ENCODE measurements at places on chromosomes 3 and 15.
A peak's percentile ranks its signal among the peaks of the same experiment; 100 is the strongest.

DNA sequence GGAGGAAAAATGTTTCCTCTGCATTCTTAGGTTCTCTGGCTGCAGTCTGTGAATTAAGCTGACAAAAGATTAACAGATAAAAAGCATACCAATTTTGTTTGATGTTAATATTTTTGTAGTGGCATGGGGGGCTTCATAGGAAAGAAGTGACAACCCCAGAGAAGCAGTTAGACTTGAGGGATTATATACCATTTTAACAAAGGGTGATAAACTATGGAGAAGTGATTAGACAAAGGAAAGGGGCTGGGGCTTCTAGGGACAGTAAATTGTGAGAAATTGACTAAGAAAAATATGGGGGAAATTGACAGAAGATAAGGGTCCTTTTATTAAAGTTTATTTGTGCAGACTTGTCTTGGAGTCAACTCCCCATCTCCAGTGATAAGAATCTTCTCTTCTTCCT is 55.7 kb upstream of the NR2E3 start:
- DNase-seq = no peak

GRCh38 chr15:57634290-57634689 is 42.6 kb downstream of the MYZAP start:
- DNase-seq = no peak

DNA sequence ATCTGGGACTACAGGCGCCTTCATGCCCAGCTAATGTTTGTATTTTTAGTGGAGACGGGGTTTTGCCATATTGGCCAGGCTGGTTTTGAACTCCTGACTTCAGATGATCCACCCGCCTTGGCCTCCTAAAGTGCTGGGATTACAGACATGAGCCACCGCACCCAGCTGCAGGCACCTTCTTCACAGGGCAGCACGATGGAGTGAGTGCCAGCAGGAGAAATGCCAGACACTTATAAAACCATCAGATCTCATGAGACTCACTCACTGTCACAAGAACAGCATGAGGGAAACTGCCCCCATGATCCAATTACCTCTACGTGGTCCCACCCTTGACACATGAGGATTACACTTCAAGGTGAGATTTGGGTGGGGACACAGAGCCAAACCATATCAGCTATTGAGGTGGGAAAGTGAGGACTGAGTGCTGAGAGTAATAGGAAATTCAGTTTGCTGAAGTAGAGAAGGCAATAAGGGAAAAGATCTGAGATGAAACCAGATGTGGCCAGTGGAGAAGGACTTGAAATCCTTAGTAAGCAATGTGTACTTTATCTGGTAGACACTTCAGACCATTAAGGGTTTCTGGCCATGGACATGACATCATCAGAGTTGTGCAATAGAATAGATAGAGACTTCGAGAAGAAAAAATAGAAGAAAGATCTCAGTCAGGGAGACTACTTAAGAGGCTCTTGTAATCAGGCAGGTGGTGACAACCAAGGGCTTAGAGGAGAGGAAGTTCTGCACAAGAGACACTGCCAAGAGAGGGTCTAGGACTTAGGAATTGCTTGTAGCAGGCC is 18.1 kb upstream of the ATP13A5 start:
- DNase-seq = no peak

- no peak for DNase-seq
Observed at GRCh38 chr15:55652909-55653495, 64.9 kb upstream of the PYGO1 start.

DNA sequence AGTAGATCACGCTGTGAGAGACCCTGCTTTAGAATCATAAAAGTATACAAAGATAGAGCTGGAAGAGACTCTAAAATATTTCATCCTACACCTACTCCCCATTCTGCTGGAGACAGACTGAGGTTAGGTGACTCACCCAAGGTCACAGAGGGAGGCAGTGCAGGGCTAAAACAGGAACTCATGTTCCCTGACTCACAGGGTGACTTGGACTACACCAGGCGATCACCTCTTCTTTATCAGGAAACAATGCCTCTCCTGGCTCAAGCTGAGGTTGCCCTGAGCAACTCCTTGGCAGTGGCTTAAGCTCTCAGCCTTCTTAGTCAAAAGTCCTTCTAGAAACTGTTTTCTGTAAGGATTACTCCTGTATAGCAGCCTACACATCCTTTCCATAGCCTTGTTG is 26.4 kb upstream of the TNFAIP8L3 start:
- no peak for DNase-seq

- no peak for DNase-seq
Observed at GRCh38 chr15:91021516-91022074, 799 bp downstream of the VPS33B start.

- DNase-seq = no peak
Observed at GRCh38 chr3:66989241-66989640, 8.9 kb upstream of the KBTBD8 start.

- no peak for DNase-seq
Observed at GRCh38 chr15:85477730-85478129, 97.3 kb downstream of the AKAP13 start.

DNA sequence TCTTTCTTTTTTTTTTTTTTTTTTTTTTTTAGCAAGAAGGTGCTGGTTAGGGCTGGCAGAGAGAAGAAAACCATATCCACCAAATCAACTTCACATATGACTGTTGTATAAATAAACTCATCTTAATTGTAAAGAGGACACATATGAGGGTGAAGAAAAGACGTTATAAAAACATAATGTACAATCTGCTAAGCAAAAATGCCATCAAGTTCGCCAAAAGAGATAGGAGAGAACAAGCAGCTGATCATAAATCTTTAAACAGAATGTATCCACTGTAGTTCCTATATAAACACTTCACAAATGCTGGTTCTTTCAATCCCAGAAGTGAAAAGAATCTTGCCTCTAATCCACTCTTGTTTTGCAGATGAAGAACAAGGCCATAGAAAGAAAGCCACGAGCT is 9.2 kb downstream of the FGF12 start:
- DNase-seq = no peak

DNA sequence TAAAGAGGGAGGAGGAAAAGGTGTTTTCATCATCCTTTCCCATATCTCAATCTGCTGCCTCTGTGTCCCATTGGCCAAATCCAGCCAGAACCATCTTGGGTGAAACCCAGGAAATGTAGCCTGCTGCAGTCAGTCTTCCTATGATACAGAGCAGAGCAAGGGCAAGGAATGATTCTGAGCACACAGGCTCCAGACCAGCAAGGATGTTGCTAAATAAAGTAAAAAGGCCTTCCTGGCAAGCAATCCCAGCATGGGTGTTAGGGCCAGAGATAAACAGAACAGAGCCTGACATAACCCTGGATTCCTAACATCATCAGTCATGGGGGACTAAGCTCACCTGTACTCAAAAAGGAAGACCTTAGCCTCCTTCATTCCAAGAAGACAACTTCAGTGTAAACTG is 90.7 kb upstream of the AGTR1 start:
- no peak for DNase-seq

- no peak for DNase-seq
Observed at GRCh38 chr3:173630849-173631248, 233.3 kb downstream of the NLGN1 start.

GRCh38 chr3:29354894-29355293 is 74.0 kb downstream of the RBMS3 start:
- no peak for DNase-seq

GRCh38 chr15:91857772-91858171 is 4.3 kb downstream of the SLCO3A1 start:
- DNase-seq = peak; percentile 48

DNA sequence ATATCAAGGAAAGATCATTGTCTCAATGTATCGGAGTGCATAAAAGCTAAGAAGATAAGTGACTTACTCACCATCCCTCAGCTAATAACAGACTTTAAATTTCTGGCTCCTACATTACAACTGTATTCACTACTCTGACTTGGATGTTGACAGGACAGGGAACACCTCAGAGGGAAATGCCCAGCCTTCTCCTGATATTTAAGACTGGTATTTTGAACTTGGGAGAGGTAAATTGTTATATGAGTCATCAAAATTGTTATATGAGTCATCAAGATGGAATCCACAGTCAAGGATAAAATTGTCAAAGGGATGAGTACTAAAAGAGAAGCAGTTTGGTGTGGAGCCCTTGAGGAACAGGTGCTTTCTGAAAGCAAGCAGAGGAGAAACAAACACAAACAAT is 961.4 kb downstream of the VGLL3 start:
- no peak for DNase-seq

- DNase-seq = no peak
Observed at GRCh38 chr3:98788651-98789050, 25.5 kb downstream of the ST3GAL6 start.

- no peak for DNase-seq
Observed at GRCh38 chr15:60408463-60408981, 10.7 kb upstream of the ANXA2 start.

DNA sequence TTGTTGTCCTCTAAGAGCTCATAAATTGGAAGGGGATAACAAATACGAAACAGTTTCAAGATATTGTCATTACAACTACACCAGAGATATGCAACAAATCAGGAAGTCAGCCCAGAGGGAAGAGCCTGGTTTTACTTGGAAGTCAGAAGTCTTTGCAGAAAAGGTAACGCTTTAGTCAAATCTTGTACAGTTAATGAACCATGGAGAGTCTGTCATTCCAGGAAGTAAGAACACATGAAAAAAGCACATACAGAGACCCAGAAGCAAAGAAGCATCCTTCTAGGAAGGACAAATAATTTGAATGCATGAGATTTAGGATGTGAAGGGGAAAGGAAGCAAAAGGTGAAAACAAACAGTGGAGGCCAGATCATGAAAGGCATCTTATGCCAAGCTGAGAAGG is 19.6 kb downstream of the DYNC1LI1 start:
- no peak for DNase-seq

DNA sequence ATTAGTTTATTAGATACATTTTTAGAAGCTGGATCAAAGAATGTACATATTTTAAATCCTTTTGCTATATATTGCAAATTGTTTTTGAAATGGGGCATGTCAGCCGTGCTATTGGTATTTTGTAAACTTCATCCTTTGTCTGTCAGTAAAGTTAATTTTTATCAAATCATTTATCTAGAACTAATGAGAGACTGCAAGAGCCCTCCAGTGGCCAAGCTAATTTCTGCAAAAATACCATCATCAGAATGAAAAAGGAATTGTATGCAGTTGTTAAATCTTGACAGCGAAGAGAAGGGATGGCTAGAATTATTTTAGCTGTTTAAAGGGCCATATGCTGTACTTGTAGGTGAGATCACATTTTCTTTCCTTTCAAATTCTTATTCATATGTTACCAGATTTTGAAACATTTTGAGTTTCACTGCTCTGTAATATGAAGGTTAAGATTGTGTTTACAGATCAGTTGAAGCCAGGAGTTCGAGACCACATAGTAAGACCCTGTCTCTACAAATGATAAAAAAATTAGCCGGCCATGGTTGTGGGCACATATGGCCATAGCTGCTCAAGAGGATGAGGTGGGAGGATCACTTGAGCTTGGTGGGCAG is 8.1 kb upstream of the CLDN11 start:
- DNase-seq = no peak
